Hepatocyte (in vitro differentiated cells): ENCODE measurements at places on chromosomes 16 and 17. TPM values are rescaled to one million over a fixed set of nuclear protein-coding genes. Genes with fewer than 3 reads are reported as not detected.

LLGL2 gene
- 154 and 194 TPM in 2 replicates for polyA plus RNA-seq

ST6GALNAC2 gene
- polyA plus RNA-seq, result 1.8 and 2.8 TPM in 2 replicates

CASKIN1 gene
- polyA plus RNA-seq, result 1.7 TPM in 2 replicates

TBC1D3C gene
- not detected in 2 replicates for polyA plus RNA-seq

UBB gene
- 2,041 and 2,117 TPM in 2 replicates for polyA plus RNA-seq

DNA sequence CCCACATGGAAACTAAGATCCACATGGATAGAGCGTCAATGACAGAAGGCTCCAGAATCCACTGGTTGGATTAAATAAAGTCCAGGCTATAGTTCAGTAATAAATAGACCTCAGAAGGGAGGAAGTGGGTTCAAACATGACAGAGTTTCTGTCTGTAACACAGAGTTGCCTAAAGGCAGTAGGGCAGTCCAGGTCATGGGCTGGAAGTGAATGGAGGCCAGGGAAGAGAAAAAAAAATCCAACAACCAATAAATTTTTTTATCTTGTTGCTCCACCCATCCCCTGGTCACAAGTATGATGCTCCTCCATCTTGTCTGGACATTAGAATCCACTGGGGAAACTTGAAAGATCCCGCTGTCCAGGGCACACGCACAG is 92.4 kb downstream of the RGS9 start:
- no peaks in the 10 kb centered on the region for H3K36me3 ChIP-seq
- H3K4me1 ChIP-seq, result peaks cover 6% of the 10 kb centered on the region
- H3K27me3 ChIP-seq, result no peaks in the 10 kb centered on the region
- H3K27ac ChIP-seq, result peak overlapping the region; percentile 0

- no peak overlapping the region for H3K4me3 ChIP-seq
- peaks cover 8% of the 10 kb centered on the region for H3K4me1 ChIP-seq
- DNase-seq, result no peak
These were observed 16.7 kb upstream of the BAIAP2 start for GRCh38 chr17:81018044-81018802.

DNA sequence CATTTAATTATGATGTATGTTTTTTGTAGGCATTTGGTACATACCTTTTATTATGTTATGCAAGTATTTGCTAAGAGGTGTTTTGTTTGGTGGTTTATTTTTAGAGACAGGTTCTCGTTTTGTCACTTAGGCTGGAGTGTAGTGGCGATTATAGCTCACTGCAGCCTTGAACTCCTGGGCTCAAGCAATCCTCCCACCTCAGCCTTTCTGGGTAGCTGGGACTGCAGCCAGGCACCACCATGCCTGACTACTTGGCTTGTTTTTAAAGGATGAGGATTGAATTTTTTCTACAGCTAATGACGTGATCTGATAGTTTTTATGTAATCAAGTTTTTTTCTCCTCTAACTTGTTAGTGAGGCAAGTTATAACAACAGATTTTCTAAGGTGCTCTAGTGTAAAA is 199.6 kb downstream of the SPECC1 start:
- H3K27ac ChIP-seq, result no peak overlapping the region
- DNase-seq, result no peak
- H3K27me3 ChIP-seq, result no peaks in the 10 kb centered on the region
- H3K4me1 ChIP-seq, result no peaks in the 10 kb centered on the region
- H3K4me3 ChIP-seq, result no peak overlapping the region
